GM10248 (cell line): ENCODE measurements at places on chromosomes 12 and 14.
A peak's percentile ranks its signal among the peaks of the same experiment; 100 is the strongest.

DNA sequence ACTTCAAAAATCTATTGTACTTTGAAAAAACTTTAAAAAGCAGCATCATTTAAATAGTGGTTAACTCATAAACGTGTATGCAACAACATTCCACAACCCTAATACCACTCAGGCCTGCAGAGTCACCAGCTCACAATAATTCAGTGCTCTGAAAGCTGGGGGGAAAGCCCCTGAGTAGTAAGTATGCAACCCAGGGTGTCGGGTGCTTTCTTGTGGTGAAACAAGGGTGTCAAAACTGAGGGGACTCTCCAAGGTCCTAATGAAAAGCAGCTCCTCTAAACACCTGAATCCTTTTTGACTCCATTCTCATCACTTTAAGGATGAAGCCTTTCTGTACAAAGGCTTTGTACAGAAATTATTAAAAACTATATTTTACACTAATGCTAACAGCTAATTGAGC lies 33.7 kb downstream of the FGFR1OP2 start:
- DNase-seq, result peak; percentile 80

GRCh38 chr14:29892327-29892726 lies 35.3 kb downstream of the PRKD1 start:
- no peak for DNase-seq

- DNase-seq, result no peak
Observed at GRCh38 chr14:95098984-95099599, 58.2 kb downstream of the DICER1 start.

- no peak for DNase-seq
Observed at GRCh38 chr14:20436363-20436755, 393 bp upstream of the KLHL33 start.

DNA sequence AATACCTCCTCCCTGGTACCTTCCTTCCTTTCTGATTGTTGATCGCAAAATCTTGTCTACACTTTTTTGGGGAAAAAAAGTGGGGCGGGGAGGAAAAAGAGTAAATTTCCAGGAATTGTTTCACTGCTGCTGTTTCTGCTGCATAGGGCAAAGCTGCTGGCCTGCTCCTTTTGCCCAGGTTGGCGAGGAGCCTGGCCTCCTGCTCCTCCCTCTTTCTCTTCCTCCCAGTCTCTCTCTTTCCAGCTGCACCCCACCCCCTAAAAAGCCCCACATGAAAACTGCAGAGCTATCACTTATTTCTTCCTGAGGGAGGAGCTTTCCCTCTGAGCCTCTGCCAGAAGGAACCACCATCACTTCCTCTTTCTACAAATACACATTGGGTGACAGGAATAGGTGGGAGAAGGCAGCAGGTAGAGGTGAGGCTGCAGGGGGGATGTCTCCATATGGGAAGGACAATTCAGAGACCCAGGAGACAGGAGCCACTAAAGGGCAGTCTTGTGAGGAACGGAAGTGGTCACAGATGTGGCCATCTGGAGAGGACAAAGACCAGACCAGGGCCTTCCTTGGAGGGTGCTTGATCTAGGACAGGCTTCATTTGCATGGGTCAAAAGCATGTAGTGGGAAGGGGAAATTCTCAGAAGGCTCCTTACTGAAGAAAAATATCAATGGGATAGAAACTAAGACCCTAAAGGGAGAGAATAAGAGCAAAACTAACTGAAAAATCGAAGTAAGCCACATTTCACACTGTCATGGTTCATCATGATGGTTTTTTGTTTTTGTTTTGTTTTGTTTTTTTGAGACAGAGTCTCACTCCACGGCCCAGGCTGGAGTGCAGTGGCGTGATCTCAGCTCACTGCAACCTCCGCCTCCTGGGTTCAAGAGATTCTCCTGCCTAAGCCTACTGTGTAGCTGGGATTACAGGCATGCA lies 14.8 kb downstream of the ZBTB39 start:
- DNase-seq, result no peak

DNA sequence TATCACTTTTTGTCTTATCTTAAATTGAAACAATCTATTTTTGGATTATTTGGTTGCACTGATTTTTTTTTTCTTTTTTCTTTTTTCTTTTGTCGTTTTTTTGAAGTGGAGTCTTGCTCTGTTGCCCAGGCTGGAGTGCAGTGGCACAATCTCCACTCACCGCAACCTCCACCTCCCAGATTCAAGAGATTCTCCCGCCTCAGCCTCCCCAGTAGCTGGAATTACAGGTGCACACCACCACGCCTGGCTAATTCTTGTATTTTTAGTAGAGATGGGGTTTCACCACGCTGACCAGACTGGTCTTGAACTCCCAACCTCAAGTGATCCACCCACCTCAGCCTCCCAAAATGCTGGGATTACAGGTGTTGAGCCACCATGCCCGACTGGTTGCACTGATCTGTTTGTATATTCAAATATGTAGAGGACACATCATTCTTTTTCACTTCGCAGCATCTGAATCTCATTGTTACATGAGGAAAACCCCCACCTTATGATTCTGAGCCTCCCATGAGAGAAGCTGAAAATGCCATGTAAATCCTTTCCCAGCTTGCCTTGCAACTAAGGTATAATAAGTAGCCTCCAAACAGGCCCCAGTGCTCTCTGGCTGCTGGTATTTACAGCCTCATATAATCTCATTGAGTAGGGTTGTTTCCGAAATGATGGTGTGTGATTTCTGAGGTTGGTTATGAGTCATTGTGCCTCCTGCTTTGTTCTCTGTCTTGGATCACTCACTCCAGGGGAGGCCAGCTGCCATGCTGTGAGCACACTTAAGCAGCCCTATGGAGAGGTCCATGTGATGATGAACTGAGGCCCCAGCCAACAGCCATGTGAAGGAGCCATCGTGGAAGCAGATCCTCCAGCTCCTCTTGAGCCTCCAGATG lies 5.2 kb upstream of the HSP90B1 start:
- DNase-seq, result peak; percentile 60

DNA sequence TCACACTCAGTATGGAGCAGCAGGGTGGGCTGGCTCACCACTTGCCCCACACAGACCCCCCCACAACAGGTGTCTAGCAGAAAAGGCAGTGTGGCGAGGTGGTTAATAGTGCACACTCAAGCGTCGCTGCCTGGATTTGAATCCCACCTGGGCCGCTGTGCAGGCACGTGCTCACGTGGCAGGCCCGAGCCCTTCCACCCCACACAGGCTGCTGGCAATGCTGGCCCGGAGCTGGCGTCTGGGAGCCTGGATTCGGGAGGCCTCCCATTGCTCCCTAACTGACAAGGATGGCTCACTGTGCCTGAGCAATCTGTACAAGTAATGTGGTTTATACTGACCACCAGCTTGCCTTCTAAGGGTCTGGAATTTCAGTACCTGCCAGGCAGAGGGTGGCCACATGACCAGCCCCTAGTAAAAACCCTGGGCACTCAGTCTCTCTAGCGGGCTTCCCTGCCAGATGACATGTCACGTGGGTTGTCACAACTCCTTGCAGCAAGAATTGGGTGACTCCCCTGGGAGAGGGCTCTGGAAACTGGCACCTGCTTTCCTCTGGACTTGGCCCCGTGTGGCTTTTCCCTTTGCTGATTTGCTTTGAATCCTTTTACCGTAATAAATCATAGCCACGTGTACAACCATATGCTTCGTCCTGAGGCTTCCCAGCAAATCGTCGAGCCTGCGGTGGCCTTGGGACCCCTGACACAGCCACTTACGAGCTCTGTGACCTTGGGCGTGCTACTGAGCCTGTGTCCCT lies 72.8 kb downstream of the SCARB1 start:
- DNase-seq, result no peak

- peak; percentile 75 for DNase-seq
Observed at GRCh38 chr14:106417224-106418049, 891.1 kb downstream of the TMEM121 start.

- DNase-seq, result no peak
Observed at GRCh38 chr12:47848853-47849252, 29.1 kb upstream of the HDAC7 start.

- no peak for DNase-seq
Observed at GRCh38 chr14:103308717-103309616, 25.1 kb upstream of the EIF5 start.

GRCh38 chr14:37643701-37644100 lies 48.3 kb downstream of the TTC6 start:
- DNase-seq, result no peak

DNA sequence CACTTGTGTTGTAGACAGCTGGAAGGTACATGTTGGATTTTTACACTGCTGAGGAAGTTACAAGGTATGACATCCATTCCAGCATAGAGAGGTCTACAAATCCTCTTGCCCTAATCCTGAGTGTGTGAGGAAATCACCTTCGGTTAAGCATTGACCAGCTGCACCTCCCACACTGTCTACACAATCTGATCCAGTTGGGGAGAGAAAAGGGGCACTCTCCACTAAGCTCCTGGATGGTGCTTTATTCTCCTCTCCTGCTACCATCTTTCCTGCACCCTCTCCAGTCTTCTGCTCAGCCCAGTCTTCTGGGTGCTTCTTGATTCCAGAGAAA lies at the start of gene OR6J1:
Gene OR6J1 (minus strand): TSS at position 48 of the 331 bp plus-strand sequence. CDS start 9,541 bp downstream, outside the sequence.
- no peak for DNase-seq

DNA sequence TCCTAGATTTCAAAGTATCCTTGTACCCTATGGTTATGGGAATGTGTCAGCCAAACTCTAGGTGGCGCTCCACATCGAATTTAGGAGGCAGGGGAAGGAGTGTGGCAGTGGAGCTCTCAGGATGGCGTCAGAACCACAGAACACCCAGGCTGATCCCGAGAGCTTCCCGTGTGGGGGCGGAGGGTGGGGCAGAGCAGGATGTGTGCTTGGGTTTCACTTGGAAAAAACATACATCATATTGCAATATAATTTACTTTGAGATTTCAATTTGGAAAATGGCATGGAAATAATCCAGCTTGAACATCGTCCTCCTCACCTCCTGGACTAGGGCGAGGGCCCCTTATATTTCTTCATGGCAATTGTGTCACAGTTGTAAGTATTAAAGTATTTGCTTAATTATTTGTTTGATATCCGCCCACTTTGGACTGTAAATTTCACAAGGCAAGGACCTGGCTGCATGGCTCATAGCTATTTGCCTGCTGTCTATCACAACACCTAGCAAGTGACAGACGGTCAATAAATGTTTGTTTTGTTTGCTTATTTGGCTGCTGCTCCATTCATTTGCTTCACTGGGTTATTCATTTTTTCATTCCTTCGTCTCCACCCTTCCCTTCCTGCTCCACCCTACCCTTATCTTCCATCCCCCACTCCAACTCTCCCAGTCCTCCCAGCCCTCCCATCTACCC lies 221.5 kb upstream of the HMGA2 start:
- peak; percentile 44 for DNase-seq

- no peak for DNase-seq
Observed at GRCh38 chr12:101277443-101277842, 2.5 kb upstream of the UTP20 start.

DNA sequence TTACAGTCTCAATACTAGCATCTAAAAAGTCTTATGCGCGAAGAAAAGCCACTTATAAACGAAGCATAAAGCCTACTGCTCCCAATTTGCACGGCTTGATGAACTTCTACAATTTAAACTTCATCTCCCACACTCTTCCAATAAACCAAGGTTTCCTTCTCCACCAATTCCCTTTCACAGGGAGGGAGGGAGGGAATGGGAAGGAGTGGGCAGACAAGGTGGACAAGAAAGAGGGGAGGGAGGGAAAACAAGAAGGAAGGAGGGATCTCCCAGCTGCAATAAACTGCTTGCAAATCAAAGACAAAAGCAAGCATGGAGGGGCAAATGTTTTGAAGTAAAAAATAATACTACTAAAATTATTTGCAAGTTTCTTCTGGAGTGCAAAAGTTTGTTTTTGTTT lies 64.5 kb downstream of the MED13L start:
- no peak for DNase-seq

GRCh38 chr12:47863985-47864384 lies 40.8 kb downstream of the VDR start:
- no peak for DNase-seq

GRCh38 chr12:83826112-83826511 lies 1086.5 kb downstream of the SLC6A15 start:
- DNase-seq, result peak; percentile 34

DNA sequence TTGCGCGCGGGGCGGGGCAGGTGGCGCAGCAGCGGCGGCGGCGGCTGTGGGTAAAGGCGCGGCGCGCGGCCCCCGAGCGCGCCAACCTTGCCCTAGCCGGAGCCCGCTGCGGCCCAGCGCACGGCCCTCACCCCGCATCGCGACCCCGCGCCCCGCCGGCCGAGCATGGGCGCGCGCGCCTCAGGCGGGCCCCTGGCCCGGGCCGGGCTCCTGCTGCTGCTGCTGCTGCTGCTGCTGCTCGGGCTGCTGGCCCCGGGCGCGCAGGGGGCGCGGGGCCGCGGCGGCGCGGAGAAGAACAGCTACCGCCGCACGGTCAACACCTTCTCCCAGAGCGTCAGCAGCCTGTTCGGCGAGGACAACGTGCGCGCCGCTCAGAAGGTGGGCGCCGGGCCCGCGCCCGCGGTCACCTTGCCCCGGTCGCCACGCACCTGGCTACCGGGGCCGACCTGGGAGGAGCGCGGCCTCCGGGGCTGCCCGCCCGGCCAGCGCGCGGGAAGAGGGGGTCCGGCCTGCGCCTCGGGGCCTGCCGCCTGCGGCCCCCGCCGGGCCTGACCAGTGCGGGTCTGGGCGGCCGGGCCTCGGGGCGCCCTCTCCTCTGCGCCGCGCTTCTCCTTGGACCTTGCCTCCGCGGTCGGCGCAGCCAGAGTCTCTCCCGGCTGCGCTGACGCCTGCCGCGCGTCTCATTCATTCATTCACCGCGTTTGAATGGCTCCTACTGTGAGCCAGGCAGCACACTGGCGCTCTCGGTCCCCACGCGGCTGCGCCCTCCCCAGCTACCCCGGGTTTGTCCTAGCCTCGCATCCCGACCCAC lies at the start of gene BRI3BP:
Gene BRI3BP (plus strand): TSS at position 20 of the 811 bp plus-strand sequence. CDS start 146 bp downstream, at position 166.
- DNase-seq, result peak; percentile 46

DNA sequence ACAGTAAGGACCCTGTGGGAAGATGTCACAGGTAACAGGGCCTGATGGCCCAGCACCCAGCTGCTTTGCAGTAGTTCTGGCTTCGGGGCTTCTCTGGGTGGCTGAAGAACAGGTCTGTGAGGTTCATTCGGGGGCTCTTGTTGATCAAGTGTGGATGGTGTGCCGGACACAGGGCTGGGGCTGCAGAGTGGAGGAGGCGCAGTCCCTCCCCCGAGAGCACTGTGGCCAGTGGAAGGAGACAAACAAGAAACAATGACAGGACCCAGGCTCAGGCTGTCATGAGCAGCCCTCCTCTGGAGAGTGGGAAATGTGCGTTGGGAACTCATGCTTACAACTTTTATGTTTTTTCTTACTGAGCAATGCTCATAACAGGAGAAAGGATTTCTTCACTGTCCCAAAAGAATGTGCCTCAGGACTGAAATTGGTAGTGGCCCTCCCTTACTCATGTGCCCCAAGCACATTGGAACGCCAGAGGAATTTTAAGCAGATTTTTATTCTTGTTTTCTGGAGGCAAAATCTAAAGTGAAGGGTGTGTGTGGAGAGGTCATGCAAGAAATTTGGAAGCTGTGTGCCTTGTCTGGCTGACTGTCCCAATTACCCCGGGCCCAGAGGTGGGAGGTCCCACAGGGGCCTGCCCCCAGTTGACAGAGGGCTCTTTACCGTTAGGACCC lies 233.8 kb downstream of the CACNA1C start:
- no peak for DNase-seq

GRCh38 chr12:24534622-24535021 lies 414.3 kb downstream of the BCAT1 start:
- no peak for DNase-seq
